ENCODE measurements at places on chromosomes 1 and 21. TPM values are rescaled to one million over a fixed set of nuclear protein-coding genes. Genes with fewer than 3 reads are reported as not detected.

DNA sequence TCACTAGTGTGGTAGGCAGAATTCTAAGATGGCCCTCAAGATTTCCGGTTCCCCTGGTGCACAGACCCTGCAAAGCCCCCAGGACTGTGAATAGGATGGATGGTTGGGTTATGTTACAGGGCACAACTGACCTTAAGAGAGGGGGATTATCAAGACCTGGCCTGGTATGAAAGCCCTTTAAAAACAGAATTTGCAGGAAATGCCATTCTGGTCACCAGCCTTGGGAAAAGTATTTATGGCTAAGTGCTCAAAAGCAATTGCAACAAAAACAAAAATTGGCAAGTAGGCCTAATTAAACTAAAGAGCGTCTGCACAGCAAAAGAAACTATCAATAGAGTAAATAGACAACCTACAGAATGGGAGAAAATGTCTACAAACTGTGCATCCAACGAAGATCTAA, 144.7 kb upstream of the EDN2 start:
- no peak for DNase-seq

DNA sequence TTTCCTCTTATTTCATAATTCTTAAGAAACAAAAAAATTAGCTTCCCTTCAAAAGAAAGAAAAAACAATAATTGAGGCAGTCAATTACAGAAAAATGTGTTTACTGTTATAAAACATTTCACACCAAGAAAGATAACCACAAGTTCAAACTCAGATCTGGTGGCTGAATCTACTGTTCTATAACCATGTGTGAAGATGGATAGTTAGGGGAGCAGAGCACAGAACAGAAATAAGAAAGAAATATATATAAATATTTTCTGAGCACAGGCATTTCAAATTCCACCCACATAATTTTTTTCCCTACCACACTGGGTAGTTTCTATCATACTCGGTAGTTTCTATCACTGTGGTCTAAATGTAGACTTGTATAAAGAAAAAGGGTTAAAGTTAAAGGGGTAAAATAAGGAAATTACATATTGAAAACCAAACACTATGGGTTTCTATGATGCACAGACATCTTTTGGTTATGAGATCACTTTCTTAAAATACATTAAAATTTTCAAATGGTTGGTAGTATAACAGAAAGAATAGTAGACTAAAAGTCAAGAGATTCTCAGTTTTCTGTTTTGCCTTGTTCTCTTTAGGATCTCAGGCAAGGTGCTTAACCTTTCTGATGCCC, 10.8 kb downstream of the LYST start:
- no peak for DNase-seq

DNA sequence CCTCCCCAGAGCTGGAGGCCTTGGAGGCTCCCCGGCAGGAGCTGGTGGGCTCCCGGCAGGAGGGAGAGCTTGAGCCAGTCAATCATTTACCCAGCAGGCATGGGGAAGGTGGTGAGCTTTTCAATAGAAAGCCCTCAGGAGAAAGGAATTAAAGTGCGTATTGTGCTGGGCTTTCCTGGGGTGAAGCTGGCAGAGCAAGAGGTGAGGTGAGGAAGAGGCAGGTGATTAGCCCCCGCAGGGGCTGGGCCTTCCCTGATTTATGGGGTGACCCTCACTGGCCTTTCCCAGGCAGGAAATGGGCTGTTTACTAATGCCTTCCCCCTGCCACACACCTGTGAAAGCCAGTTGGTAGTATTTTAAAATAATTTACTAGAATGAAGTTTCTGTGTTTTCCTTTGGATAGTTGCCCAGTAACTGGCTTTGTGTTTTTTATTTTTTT, 25.8 kb downstream of the CLDN14 start:
- DNase-seq: no peak

DNA sequence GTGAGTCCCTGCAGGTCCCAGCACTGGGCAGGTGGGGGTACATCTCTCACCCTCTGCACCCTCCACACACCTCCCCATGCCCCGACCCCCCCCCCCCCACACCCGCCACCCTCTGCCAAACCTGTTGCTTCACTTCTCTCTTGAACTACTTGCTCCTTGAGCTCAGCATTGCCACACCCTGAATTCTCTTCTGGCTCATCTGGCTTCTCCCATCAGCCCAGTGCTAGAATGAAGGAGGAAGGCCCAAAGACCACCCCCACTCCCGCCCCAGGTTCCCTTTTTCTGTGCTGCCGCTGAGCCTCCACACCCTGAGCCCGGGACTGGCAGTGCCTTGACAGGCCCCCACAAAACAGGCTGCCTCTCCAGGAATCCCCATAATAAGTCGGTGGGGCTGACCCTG, 6.4 kb upstream of the TNNI1 start:
- DNase-seq: no peak

DNA sequence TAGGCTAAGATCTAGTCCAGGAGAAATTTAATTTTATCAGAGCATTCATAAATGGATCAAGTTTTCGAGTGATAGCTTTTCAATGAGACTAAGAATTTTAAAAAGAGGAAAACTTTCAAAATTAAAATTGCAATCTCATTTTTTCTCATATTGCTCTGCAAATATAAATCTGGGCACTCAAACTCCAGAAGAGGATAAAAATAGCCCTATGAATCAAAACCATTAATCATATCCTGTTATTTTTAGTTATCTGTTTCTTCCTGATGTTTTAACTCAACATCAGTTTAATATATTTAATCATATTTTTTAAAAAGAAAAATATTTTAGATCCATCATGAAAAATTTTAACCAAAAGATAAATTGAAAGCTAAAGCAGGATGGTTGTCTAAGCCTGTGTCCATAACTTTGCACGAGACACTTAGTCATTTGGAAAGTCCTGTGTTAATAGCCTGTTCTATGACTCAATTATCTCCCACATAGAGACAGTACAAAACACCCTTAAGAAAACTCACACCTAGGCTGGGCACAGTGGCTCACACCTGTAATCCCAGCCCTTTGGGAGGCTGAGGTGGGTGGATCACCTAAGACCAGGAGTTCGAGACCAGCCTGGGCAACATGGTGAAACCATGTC, 17.1 kb upstream of the PRRC2C start:
- DNase-seq: no peak

CAMTA1 gene
- total RNA-seq: 56.9 TPM

IPO9 gene
- total RNA-seq: 59.2 TPM

LAMC2 gene
- total RNA-seq: 104 TPM

BEND5 gene
- total RNA-seq: 2.2 TPM
